D341Med (cell line): ENCODE measurements at places on chromosomes 3 and 15.
A peak's percentile ranks its signal among the peaks of the same experiment; 100 is the strongest.

DNA sequence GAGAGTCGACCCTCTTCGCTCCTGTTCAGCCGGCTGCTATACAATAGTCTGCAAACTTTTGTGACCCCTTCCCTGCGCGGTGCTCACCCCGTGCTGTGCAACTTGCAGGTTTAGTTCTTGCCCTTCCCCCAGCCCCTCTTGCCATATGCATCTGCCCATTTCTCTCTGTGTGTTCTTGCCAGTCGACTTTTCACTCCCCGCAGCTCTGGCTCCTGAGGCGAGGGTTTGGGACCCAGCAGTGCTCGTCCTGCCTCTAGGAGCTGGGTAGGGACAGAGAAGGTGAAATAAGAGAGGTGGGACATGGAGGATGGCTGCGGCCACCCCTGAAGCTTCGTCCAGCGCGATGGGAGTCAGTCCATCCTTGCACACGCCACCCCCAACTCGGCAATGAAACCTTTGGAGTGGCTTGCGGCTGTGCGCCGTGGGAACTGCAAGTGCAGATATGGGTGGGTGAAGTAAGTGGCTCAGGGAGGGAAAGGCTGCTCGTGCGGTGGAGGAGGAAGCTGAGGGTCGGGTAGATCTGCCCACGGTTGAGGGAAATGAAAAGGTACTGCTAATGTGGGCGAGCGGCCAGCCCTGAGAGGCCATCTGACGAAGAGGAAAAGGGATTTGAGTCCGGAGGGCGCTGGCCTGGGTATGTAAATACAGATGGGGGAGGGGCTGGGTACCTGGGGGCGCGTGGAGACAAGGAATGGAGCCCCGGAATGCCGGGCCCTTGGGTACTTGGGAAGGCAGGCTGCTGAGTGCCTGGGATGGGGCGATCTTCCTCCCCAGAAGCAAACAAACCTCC lies 1.0 kb downstream of the LRRC3B start:
- DNase-seq: peak; percentile 19

DNA sequence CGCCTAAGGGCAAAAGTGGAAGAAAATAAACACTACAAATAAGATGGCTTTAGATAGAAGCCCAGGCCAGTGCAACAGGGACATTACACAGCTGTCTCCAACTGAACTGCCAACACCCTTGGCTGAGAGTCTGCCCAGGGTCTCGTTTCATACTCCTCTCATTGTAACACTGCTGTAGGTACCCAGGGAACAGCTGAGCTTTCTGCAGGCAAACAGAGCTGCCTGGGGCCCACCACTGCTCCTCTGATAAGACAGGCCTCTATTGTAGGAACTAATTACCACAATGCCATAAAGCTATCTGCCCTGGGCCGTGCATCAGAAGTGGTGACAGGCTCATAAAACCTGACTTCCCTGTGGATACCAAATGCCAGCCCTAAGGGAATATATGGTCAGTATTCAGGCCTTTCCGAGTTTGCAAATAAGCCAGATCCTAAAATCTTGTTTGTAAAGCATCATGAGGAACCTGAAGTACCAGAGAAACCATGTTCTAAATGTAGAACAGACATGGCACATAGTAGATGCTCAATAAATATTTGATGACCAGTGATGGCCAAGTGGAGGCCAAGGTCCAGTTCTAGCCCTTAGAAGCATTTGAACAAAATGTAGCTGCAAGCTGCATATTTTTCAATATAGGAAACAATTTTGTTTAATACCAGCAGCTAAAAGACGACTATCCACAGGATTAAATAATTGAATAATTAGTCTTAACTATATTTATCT lies 84.3 kb upstream of the NEO1 start:
- DNase-seq: no peak

- no peak for DNase-seq
Observed at GRCh38 chr3:172312001-172312400, 136.3 kb downstream of the GHSR start.

GRCh38 chr3:13229273-13229949 lies 156.2 kb upstream of the IQSEC1 start:
- peak; percentile 70 for DNase-seq

DNA sequence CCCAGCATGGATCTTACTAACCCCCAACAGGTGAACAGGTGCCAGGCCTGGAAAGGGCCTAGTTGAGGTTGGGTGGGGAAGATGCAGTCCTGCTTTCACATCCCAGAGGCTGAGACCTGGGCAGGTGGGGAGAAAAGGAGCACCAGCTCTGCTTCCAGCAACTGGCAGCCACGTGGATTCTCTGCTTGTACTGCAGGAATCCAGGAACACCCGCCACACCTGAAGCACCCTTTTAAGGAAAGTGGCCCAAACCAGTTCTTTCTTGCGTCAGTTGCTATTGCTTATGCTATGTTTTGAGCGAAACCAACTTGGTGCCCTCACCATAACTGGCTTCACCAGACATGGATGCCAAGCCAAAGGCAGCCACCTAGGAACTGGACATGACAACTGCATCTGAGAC lies 28.1 kb upstream of the NEO1 start:
- no peak for DNase-seq

DNA sequence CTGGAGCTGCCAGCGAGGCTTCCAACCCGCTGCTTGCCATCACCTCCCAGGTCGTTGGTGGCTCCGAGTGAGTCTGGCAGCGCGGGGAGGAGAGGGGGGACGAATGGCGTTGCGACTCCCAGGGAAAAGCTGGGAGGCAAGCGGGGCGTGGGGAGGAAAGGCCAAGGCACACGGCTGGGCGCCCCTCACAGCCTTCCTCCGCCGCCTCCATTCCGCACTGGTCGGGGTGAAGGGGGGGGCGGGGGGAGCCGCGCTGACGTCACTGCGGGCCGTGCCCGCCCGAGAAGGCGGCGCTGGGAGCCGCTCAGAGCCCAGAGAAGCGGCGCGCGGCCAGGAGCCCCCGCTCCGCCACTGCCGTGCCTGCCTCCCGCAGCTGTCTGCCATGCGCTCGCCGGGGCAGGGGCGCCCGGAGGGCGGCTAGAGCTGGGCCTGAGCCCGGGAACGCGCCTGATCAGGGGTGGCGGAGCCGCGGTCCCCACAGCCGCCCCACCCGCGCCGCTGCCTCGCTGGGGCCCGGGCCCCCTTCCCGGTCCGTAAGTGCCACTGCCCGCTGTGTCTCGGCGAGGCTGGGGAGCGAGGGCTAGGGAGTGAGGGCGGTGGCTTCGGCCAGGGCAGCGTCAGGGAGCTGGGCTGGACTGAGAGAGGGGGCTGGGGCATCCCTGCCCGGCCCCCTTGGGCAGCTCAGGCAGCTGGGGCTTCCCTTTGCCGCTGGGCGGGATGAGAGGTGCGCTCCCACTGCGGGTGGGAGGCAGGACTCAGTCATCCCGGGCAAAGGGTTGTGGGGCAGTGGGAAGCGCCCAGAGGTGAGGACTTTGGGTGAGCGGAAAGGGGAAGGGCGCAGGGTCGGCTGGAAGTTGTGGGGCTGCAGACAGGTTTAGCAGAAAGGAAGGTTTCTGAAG lies 27.8 kb upstream of the POLG start:
- DNase-seq: peak; percentile 90

GRCh38 chr3:14323401-14324223 lies 78.8 kb upstream of the SLC6A6 start:
- DNase-seq: no peak

- DNase-seq: no peak
Observed at GRCh38 chr3:169387751-169388696, 275.5 kb downstream of the MECOM start.

DNA sequence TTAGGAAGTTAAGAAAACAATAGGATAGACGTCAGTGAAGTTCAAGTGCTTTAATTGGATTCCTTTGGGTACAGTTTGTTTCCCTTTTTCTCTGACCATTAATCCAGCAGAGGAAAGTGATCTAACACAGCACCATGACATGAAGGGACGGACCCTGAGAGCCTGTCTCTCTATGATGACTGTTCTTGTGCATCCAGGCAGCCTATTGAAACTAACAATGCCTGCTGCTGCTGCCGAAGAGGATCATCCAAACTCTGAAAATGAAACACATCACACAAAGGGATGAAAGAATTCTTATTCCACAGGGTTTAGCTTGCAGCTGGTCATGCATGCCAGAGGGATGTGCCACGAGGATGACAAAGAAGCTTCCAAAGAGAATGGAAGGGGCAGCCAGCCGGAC lies 75.5 kb downstream of the ZBTB20 start:
- no peak for DNase-seq

DNA sequence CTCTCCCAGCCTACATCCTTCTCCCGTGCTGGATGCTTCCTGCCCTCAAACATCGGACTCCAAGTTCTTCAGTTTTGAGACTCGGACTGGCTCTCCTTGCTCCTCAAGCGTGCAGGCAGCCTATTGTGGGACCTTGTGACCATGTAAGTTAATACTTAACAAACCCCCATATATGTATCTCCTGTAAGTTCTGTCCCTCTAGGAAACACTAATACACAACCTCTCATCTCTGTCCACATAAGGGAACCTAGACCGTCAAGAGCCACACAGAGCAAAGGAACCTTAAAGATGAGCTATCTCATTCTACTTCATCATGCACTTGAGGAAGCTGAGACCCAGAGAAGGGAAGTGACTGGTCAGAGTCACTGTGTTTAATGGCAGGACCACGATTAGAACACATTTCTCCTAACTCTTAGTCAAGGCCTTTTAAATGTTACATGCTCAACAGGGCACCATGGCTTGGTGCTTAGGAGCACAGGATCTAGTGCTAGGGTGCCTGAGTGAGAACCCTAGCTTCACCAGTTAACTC lies 50.3 kb downstream of the NPTN start:
- DNase-seq: no peak

DNA sequence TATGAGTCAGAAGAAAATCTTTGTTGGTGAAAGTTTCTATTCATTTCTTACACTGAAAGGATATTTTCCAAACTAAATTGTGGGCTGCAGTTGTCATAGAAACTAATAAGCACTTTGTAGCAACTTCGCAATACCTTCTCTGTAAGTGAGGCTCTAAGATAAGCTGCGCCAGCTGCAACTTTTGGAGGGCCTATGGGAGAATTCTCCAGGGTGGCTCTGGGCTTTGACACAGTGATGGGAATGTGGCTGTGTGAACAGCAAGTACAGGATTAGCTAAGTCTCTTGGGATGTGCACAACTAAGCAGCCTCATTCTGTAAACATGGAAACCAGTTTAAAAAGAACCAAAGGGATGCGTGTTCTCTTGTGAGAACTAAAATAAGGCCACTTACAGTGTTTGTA lies 124.6 kb upstream of the SGO1 start:
- DNase-seq: peak; percentile 80

DNA sequence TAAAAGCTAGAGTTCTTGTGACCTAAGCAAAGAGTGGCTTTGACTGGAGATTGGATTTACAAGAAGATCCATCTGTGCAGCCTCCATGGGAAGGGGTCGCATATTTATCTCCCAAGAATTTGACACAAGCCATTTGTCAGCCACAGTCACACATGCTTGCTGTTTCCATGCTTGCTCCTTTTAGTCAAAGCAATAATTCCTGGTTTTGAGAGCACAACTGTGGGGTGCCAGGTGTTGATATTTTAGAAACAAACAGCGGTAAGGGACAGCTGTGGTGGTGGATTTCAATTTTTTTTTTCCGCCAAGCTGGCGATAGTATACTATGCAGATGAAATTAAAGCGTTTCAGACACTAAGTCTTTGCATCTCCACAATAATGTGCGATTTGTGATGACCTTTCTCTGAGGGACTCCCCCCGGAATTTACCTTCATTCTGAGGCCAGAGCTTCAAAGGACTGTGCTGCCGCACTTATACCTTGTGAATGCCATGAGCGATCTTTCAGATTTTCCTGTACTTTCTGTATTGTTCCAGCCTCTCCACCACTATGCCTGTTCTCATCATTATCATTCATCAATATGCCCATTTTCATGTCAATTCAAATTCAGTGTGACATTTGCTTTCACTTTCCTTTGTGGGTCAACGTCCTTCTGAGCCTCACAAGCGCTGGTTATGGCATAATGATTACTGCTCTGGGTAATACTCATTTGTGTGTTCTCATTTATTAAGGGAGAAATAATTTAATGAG lies 108.2 kb upstream of the KBTBD8 start:
- no peak for DNase-seq

DNA sequence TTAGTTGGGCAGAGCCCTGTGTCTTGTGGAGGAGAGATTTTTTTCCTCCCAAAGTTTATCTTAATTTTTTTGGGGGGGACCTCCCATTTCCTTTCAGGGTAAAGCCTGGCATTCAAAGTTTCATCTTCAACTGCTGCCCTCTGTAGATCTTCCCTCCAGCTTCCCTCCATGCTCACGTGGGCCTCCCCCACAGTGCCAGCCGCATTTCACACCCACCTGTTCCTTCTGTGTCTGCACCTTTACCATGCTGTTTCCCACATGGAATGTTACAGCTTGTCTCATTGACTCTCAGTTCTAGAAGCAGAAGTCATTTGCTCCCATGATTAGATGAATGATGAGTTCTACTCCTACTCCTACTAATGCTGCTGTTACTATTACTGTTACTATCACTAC lies 6.5 kb downstream of the CELF6 start:
- DNase-seq: no peak

DNA sequence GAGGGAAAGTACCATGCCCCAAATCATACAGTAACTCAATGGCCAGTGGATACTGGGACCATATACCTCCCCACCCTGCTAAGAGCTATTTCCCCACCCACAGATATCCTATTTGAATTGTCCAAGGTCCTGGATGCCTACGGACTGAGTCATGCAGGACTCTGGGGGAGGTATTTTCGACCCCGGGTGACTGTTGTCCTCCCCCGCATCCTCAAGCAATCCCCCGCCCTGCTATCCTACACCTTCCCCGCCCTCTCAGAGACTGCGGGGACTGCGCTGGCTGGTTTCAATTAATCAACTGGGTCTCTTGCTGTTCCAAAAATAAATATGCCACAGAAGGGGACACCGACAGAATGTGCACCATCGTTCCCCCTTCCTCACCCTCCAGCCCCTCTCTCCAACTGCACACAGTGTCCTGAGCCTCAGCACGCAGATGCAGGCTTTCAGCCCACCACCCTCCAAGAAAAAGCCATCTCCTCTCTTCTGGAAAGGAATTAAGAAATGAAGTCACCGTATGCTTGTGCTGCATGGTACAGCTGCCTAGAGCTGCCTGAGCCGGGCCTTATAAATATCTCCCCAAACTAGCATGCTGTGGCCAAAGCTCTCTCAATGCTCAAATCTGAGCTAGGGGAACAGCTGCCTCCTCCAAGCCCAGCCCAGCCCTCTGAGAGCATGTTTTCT lies 8.1 kb downstream of the CAV3 start:
- no peak for DNase-seq
